ENCODE measurements at places on chromosomes 3 and 15.
A peak's percentile ranks its signal among the peaks of the same experiment; 100 is the strongest.

DNA sequence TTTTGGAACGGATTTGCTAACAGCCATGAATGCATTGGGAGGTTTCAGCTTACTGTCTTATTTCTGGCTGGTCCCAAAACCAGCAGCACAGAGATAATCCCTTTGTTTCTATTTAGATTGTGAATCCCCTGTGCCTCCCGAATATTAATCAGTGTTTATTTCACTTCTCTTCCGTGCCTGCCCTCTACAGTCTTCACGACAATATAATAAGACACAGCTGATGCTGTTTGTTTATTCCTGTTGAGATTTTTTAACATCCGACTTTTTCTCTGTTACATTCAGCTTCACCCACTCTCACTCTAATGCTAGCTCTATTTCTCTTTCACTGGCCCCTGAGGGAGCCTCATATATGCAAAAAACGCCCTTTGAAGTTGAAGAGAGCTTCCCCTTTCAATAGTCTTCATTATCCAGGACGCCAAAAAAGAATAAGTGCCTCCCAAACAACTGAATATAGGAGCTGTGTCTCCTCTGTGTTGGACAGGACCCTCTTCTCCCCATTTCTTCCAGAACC is 995.3 kb downstream of the ROBO2 start:
- H3K36me3 ChIP-seq: no peaks in the 10 kb centered on the region
- DNase-seq: no peak
- H3K4me1 ChIP-seq: no peaks in the 10 kb centered on the region
- no peak overlapping the region for H3K27ac ChIP-seq
- H3K27me3 ChIP-seq: no peaks in the 10 kb centered on the region
- no peak overlapping the region for H3K4me3 ChIP-seq

DNA sequence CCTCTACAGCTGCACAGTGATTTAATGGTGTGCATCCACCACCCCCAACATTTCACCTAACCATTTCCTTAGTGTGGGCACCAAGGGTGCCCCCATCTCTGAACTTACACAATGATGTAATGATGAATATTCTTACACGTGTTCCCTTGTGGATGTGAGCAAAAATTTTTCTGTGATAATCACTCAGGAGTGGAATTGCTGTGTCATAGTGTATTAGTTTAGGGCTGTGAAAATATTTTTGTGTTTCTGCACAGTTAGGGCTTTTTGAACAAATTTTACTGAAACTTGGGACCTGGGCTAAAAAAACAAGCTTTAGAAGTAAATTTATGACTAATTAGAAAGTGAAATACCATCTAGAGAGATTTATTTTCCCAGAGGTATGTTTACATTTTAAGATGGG is 134.5 kb upstream of the CCNL1 start:
- no peaks in the 10 kb centered on the region for H3K36me3 ChIP-seq
- DNase-seq: no peak
- peaks cover 3% of the 10 kb centered on the region for H3K4me1 ChIP-seq
- no peak overlapping the region for H3K27ac ChIP-seq
- no peaks in the 10 kb centered on the region for H3K27me3 ChIP-seq

- no peaks in the 10 kb centered on the region for H3K36me3 ChIP-seq
- H3K27ac ChIP-seq: no peak overlapping the region
Measured at GRCh38 chr3:12447075-12447474, 37.2 kb upstream of the TSEN2 start.

DNA sequence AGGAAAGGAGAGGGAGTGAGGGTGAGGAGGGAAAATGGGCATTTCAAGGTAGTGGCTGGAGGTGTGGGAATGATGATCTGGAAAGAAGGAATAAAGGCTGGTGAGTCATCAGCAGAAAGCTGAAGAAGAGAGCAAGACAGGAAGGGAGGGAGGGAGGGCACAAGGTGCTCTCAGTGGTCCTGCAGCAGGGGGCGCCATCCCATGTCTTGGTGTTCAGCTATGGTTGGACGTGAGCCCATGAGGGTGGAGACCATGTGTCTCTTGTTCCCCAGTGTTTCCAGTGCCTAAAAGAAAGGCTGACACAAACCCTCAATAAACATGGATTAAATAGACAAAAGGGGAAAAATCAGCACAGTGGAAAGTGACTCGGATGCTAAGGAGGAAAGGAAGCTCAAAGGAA is 228.5 kb downstream of the NTRK3 start:
- DNase-seq: peak; percentile 22
- no peak overlapping the region for H3K27ac ChIP-seq

Measured in activated CD4-positive, alpha-beta T cell treated with anti-CD3 and anti-CD28 coated beads for 36 hours (primary cell).